ENCODE measurements at places on chromosomes 5 and 9. TPM values are rescaled to one million over a fixed set of nuclear protein-coding genes. Genes with fewer than 3 reads are reported as not detected.
A peak's percentile ranks its signal among the peaks of the same experiment; 100 is the strongest.

NPR3 gene
- 0.14 TPM for total RNA-seq

LCN12 gene
- 1.2 TPM for total RNA-seq

GRCh38 chr9:93630806-93631411 lies 54.5 kb downstream of the PHF2 start:
- no peak for DNase-seq

ARHGEF37 gene
- total RNA-seq, result 2.7 TPM

GNG10 gene
- 87.8 TPM for total RNA-seq

PDZD2 gene
- total RNA-seq, result 1.8 TPM

GRCh38 chr5:1122511-1123294 lies 10.8 kb upstream of the SLC12A7 start:
- DNase-seq, result no peak

- DNase-seq, result no peak
Measured at GRCh38 chr5:42749020-42749419, 7.6 kb upstream of the CCDC152 start.

GRCh38 chr5:1380011-1380817 lies 35.3 kb upstream of the CLPTM1L start:
- DNase-seq, result no peak

PTCH1 gene
- total RNA-seq, result 1.7 TPM

ZNG1F gene
- 1.1 TPM for total RNA-seq

CORO2A gene
- 5.7 TPM for total RNA-seq

DNA sequence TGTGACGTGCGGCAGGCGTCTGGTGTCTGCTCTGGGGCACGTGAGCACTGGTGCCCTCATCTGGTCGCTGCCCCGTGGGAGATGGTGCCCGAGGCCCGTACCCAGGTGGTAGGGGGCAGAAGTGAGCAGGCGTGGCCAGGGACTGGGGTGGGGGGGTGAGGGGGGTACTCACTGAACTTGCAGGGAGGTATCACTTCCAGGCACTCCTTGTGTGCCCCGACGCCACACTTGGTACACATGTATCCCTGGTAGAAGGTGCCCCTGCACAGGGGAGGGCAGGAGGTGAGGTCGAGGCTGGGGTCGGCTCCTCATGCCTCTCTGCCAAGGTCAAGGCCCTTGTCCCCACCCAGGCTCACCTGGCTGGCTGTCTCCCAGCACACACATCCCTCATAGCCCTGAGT lies 45.2 kb upstream of the SARDH start:
- DNase-seq, result no peak

PCDHGB5 gene
- 4.0 TPM for total RNA-seq

DNA sequence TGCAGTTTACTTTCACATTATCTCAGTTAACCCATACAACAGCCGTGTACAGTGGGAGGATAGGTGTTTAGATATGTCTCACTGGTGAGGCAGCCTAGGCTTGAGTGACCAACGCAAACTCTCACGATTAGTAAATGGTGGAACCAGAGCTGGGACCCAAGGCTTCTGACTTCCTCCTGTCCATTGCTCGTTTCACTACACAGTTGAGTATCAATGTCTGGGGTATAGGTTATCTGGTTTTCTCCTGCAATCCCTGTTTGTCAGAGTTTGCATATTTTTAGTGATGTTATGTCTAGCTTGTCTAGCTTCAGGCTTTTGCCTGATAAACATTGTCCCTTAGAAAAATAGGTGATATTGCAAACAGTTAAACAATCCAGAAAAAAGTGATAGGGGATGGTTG lies 62.6 kb downstream of the NUP214 start:
- no peak for DNase-seq

GRCh38 chr5:176748073-176748966 lies 62.0 kb upstream of the UNC5A start:
- no peak for DNase-seq

DNA sequence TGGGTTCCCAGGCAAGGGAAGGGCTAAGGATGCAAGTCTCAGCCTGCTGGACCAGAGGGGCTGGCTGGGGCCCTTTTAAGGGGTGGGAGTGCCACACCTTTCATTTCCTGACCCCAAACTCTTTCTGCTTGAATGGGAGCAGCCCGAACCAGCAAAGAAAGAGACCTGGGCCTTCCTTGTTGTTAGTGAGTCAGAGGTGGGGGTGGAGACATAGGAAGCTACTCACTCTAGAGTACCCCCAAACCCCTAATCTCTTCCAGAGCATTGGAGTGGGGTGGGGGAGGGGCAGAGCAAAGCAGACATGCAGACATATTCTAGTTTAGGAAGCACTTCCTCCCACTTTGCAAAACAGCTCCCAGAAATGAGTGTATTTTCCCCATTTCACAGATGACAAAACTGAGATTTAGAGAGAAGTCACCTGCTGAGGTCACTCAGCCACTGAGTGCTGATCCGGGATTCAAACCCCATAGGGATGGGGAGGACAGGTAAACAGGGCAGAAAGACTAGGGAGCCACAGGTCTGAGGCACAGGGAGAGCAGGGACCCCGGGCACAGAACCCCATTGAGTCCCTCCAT lies 6.0 kb upstream of the AQP3 start:
- no peak for DNase-seq

DNA sequence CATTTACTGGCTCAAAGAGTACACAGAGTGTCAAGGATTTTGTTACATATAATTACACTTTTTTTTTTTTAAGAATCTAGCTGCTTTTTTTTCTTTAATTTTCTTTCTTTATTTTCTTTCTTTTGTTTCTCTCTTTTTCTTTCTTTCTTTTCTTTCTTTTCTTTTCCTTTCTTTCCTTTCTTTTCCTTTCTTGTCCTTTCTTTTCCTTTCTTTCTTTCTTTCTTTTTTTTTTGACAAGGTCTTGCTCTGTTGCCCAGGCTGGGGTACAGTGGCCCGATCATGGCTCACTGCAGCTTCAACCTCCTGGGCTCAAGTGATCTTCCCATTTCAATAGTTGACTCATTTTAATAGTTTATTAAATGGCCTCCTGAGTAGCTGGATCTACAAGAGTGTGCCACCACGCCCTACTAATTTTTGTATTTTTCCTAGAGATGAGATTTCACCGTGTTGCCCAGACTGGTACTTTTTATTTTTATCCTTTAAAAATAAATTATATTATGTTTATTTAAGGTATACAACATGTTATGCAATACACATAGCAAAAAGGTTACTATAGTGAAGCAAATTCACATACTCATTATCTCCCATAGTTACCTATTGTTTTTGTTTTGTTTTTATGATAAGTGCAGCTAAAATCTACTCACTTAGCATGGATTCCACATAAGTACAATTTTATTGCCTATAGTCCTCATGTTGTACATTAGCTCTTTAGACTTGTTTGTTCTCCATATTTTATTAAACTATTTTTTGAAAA lies 381.5 kb upstream of the KLF4 start:
- DNase-seq, result no peak

MRPS2 gene
- 117 TPM for total RNA-seq

DNA sequence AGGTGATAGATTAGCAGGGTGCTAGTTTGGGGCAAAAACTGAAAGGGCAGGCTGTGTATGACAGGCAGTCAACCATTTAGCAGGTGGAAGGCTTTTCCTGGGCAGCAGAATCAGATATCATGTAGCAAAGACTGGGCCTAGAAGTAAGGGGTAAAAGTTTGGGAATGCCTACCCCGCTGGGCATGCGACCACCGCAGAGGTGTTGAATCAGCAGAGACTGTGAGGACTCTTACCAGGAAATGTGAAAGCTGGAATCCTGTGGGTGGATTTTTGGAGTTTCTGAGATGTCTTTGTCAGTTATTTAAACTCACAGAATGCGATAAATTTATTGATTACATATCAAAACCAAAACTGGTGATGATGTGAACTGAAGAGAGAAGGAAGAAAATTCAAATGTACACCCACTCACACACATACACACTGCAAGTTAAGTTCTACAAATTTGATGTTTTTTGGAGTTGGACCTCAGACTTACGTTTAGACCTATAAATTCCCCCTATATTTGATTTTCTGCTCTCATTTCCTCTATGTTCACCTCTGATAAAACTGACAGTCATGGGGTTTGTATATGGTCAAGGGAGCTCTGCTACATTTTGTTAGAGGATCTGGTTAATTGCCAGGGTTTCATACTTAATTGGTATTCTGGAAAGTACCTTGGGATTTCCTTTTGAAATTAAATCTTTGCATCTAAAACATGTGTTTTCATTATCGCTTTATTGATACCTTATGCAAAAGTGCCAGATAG lies 333.6 kb downstream of the CSNK1G3 start:
- no peak for DNase-seq

GRCh38 chr5:27742805-27743204 lies 704.4 kb upstream of the CDH9 start:
- no peak for DNase-seq

DNA sequence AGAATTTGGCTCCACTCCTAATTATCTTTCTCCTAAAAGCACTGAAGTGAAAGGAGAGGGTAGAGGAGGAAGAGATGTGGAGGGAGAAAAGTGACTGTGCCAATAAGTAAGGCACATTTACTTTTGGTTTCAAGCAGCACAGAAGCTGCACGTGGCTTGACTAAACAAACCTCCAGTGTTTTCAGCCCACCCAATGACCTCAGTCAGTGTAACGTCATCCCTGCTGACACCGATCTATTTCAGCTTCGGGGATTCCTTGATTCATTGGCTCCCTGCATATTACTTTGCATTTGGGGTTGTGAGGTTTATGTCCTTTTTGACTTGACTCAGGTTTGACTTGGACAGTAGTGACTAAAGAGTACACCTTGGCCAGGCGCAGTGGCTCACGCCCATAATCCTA lies 35.6 kb upstream of the NIM1K start:
- DNase-seq, result no peak

N4BP3 gene
- total RNA-seq, result 3.1 TPM

DNA sequence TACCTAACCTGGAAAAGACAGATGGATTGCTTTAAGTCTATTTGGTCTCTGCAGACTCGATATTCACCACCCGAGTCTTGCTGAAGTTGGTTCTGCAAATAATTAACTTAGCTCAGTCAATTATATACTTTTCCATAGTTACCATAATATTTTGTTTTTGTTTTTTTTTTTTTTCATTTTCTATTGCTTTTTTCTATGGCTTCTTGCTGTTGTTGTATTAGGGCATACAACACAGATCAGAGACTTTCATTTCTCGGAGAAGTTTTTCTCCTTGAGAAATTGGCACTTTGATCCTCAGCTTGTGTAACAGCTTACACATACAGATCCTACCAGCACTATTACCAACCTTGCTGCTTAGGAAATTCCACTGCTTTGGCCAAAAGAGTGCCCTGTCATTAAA lies 88.0 kb downstream of the GPR21 start:
- DNase-seq, result peak; percentile 56

DNA sequence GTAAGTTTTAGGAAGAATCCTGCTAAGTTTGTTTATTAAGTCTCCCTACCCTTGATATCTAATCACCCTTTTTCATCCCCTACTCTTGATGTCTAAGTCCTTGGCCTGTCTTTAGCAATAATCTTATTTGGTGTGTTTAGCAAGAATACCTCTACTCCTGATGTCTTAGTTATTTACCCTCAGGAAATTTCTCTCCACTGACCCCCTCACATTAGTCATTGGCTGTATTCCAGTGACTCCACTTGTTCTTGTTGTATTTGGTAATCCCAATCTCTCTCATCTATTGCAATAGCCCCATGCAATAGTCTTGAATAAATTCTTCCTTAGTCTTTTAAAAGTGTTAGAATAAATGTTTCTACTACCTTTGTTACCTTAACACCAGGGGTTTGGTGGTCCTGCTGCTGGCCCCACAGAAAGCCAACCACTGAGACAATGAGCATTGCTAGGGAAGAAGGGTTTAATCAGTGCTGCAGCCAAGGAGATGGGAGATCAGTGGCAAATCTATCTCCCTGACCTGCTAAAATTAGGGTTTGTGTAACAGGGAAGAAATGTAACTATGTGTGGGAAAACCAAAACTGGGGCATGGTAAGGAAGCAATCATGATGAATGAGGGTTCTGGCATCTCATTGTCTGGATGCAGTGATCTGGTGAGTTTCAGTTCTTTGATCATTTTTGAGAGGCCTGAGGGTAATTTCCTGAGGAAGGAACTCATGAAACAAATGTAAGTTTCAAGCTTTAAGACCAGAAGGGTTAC lies 236.4 kb upstream of the DAB2 start:
- DNase-seq, result peak; percentile 33

PELO gene
- 17.7 TPM for total RNA-seq

WDR31 gene
- total RNA-seq, result 0.14 TPM

DNA sequence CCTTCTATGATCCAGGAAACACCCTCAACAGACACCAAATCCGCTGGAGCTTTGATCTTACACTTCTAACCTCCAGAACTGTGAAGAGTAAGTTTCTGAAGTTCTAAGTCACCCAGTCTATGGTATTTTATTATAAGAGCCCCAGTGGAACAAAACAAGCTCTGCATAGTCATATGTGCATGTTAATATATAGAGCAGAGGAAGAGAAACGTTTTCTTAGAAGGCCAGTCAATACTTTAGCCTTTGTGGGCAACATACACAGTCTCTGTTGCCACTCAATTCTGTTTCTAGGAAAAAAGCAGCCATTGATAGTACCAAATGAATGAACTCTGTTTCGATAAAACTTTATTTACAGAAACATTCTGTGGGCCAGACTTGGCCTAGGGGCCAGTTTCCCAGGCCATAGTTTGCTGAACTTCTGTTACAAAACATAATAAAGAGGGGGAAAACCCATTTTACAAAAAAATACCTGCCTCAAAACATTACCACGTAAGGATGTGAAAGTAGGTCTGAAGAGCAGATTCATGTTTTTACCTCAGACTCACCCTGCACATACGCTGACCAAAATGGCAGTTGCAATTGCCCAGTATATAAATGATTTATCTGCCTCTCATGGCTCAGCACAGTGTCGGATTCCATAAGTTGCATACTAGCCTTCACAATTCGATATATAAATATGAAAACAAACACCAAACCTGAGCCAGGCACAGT lies 350.5 kb downstream of the SLIT3 start:
- no peak for DNase-seq

ZNF169 gene
- total RNA-seq, result 1.2 TPM

C9orf50 gene
- not detected for total RNA-seq

PDLIM4 gene
- total RNA-seq, result 129 TPM

TUSC1 gene
- total RNA-seq, result 20.8 TPM

TEX48 gene
- not detected for total RNA-seq

HRH2 gene
- 0.29 TPM for total RNA-seq

- DNase-seq, result no peak
Measured at GRCh38 chr5:137822984-137823383, 44.7 kb upstream of the MYOT start.

CCL28 gene
- total RNA-seq, result 6.2 TPM

PCDHGA10 gene
- 0.58 TPM for total RNA-seq

GRCh38 chr5:142119051-142119625 lies 10.6 kb downstream of the NDFIP1 start:
- DNase-seq, result no peak

DNA sequence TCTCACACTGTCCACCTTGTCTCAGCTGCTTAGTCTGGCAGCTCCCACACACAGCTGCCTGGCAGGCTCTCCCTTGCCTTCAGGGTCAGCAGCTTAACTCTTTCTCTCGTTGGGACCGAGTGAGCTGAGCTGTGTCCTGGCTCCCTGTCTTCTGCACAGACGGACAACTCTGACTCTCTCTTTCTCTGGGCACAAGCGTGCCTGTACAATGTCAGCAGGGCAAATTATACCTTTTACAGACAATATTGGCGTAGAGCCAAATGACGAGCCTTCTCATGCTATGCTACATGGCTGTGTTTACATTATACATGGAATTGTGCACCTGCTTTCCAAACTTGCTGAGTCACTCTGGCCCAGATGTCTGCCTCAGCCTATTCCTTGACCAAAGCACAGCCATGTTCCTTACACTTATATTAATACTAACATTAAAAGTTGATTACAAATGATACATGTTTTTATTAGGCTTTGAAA lies 188.6 kb downstream of the CYLC2 start:
- no peak for DNase-seq

GRCh38 chr5:93573354-93574351 lies 7.4 kb downstream of the NR2F1-AS1 start:
- DNase-seq, result no peak

MARCOL gene
- not detected for total RNA-seq

PRUNE2 gene
- 0.63 TPM for total RNA-seq

GRCh38 chr9:672851-673250 lies 168.6 kb upstream of the DMRT1 start:
- DNase-seq, result no peak
